ENCODE measurements at places on chromosomes 5 and 9.

DNA sequence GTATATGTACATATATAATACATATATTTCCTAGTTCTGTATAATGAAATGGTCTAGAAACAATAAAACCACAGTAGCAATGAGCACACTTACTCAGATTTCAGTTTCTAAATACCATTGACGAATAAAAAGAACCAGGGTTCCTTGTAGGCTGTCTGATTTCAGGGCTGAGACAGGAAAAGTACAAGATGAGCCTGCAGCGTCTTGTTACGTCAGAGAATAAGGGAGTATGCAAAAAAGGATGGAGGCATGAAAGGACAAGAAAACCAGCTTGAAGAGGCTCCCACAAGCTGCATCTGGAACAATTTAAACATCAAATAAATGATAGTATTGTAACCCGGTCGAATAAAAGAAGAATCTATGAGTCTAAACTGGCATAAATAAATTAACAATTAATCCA is 17.8 kb upstream of the TIFAB start:
- DNase-seq: no peak

- DNase-seq: peak; percentile 10
Measured at GRCh38 chr5:31962871-31963307, 211.2 kb downstream of the GOLPH3 start.

DNA sequence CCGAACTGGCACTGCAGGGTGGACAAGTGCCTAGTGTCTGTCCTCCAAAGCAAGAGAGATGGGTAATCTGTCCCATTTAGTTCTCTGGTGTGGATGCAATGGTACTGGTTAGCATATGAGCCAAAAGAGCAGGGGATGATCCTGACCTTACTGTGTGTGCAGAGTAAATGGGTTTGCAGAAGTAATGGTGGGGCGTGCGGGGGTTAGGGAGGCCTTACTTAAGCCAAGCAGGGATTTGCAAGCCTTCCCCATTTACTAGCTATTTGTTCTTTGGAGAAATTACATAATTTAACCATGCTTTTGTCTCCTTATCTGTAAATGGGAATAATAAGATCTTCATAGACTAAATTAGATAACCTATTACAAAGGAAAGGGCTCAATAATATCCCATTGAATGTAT is 19.9 kb upstream of the LCP2 start:
- no peak for DNase-seq

DNA sequence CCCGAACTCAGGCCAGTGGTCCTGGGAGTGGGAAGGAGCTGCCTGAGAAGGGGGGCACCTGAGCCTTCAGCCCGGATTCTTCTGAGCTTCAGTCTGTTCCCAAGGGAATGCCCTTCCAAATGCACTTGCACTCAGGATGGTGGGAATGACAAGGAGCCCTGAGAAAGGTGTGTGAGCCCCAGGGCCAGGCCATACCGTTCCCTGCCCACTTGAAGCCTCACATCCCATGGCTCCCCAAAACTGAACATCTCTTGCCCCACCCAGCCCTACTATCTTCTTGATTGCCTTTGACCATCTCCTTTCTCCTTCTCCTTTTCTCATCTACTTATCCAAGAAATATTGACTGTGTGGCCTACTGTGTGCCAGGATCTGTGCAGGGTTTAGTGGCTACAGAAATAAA is 84.4 kb upstream of the HSPA9 start:
- DNase-seq: no peak

DNA sequence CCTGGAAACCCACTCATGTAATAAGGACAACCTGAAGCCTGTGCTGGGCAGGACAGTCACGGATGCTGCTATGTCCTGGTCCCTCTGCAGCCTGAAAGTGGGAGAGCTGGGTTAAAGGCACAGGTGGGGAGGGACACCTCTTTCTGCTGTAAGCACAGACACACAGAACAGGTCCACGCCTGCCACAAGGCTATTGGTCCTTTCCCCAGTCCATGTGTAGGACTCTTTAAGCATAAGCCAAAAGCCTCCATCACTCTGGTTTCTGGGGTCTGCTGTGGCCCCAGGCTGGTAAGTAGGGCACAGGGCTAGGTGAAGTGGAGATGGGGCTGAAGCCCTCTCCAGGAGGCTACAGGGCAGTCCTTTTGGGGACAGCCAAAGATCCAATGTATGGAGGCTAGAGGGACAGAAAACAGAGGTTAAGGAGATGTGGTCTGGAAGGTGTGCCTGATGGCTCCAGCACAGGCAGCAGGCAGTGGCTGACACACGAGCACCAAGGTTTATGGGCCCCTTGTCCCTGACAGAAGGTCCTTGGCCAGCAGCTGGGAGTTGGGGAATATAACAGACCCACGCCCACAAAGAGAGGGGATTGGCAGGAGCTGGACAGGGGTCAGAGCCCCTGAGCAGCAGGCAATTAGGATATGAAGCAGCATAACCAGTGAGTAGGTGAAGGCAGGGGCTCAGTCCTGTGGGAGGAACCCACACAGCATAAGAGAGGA is 203.6 kb upstream of the MVB12B start:
- no peak for DNase-seq

- no peak for DNase-seq
Measured at GRCh38 chr5:147455822-147456450, 53.9 kb downstream of the DPYSL3 start.

Measured in fibroblast of skin of right quadriceps (primary cell).